ENCODE measurements at places on chromosomes 16 and 17. TPM values are rescaled to one million over a fixed set of nuclear protein-coding genes. Genes with fewer than 3 reads are reported as not detected.

Gene PDIA2
- total RNA-seq: 12.5 TPM

Gene PRAC1
- total RNA-seq: not detected

Gene YBX2
- total RNA-seq: 1.4 TPM

Gene CDK5RAP3
- 58.4 TPM for total RNA-seq

Gene ASGR1
- total RNA-seq: 20.1 TPM

Gene RGS11
- total RNA-seq: 10.1 TPM

Gene OTOA
- 0.69 TPM for total RNA-seq

Gene MRPL12
- total RNA-seq: 8.5 TPM

Data from diencephalon (tissue), 1 donor.